Mucosa of descending colon (tissue), 3 donors: ENCODE measurements at places on chromosomes 6 and 20. TPM values are rescaled to one million over a fixed set of nuclear protein-coding genes. Genes with fewer than 3 reads are reported as not detected.

DNA sequence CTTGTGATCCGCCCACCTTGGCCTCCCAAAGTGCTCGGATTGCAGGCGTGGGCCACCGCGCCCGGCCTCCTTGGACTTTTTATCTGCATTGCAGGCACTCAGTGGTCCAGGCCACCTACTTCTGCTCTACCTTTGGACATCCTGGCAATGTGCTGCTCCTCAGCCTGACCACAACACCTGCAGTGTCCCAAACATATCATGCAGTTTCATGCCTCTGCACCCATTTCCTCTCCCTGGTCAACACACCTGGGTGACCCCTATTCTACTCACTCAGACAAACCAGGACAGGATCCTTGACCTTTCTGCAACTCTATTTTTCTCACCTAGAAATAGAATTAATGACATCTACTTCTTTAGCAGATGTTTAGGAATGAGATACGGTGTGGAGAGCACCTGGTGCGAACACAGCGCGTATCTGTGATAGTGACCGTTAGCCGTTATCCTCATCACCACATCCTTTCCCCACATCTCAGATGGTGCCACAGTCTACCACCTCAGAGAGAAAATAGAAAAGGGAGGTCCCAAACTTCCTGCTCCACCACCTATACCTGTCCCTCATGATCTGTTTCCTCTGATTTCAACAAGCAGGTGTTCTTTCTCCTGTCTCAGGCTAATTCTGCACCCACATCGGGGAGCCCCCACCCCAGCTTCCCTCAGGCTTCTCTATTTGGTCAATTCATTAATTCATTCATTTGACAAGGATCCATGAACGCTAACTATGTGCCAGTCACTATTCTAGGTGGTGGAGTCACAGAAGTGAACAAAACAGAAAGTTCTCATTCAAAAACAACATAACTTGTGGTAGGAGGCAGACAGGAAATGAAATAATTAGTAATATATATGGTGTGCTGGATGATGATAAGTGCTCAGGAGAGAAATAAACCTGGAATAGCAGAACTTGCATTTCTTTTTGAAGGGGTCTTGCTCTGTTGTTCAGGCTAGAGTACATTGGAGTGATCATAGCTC, 4.3 kb upstream of the BTN3A2 start:
- no peak for DNase-seq

GRCh38 chr20:35276408-35276807, 1.5 kb downstream of the MMP24OS start:
- DNase-seq = no peak

DNA sequence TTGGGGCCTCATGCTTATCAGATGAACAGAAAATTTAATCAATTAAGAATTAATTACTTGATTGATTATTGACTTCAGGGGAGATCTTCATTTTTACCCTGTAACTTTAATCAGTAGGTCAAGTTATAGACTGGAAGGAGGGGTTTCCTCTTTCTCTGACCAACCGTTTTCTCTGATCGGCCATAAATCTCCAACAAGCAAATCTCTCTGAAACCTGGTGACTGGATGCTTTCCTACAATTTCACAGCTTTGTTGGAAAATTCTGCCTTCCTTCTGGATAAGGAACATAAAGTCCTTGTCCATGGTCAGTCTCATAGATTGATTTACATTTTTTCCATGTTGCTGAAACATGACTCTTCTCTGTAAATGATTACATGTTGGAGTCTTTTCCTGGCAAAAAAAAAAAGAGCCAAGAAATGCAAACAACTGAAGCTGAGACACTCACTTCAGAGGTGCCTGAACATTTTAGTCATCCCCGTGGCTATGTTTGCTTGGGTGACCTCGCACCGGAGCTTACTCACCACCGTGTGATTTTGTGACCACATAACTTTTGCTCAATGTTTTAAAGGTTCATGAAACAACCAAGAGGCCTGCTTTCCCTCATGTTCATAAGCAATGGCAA, 31.0 kb downstream of the IRF4 start:
- DNase-seq = no peak

- no peak for DNase-seq
Observed at GRCh38 chr6:125804264-125804663, 13.5 kb downstream of the NCOA7 start.

DNA sequence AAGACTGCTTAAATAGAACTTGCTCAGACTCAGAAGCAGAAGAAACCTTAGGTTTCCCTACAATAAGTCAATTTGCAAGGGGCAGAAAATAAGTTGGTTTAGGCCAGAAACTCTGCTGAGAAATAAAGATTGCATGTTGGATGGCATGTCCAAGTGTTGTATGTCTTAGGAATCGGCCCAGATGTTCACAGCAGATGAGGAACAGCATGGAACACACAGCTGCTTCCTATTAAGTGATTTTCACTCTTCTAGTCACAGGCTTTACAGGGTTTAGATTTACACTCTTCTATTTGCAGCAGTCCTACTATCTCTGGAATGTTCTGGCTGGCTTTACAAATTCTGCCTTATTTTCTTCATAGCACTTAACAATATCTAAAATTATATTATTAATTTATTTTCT, 3.2 kb downstream of the ZKSCAN4 start:
- DNase-seq = no peak

- DNase-seq = no peak
Observed at GRCh38 chr6:44059359-44060346, 67.6 kb downstream of the MRPL14 start.

GRCh38 chr6:150452428-150453243, 83.8 kb downstream of the IYD start:
- no peak for DNase-seq

DNA sequence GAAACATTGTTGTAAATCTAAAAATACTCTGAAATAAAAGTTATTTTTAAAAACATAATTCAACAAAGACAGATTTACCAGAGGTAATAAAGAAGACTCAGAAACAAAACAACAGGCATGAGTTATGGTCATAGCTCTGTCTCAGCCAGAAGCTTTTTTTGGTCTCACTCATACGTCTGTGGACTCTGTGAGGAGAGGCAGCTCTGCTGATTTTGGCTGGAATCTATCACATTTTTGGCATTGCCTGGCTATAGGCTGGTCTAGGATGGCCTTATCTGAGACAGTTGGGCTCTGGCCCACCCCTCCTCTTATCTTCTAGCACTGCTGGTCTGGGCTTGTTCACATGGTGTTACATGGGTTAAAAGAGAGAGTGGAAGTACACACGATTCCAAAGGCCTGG, 514.0 kb upstream of the BTBD3 start:
- DNase-seq = no peak

- DNase-seq = no peak
Observed at GRCh38 chr20:37418591-37419109, 72.7 kb downstream of the SRC start.

GRCh38 chr6:63509652-63510352, 62.5 kb upstream of the LOC128125822 start:
- peak; percentile 74 for DNase-seq

- DNase-seq = no peak
Observed at GRCh38 chr6:154202339-154202738, 154.3 kb downstream of the IPCEF1 start.

DNA sequence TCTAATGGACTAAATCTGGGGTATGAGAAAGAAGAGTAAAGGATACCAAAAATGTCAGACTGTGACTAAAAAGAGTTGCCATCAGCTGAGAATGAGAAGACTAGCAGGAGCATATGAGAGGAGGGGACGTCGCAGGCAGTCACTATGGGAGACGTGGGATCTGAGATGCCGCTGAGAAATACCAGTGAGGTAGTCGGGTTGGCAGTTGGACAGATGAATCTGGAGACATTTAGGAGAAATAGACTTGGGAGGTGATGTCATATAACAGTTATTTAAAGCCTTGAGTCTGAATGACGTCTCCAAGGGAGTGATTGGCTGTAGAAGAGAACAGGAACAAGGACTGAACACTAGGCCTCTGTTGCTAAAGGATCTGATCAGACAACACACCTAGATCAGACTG, 51.5 kb upstream of the TRIM26 start:
- DNase-seq = no peak

- DNase-seq = no peak
Observed at GRCh38 chr6:8207869-8208191, 105.5 kb upstream of the EEF1E1 start.

DNA sequence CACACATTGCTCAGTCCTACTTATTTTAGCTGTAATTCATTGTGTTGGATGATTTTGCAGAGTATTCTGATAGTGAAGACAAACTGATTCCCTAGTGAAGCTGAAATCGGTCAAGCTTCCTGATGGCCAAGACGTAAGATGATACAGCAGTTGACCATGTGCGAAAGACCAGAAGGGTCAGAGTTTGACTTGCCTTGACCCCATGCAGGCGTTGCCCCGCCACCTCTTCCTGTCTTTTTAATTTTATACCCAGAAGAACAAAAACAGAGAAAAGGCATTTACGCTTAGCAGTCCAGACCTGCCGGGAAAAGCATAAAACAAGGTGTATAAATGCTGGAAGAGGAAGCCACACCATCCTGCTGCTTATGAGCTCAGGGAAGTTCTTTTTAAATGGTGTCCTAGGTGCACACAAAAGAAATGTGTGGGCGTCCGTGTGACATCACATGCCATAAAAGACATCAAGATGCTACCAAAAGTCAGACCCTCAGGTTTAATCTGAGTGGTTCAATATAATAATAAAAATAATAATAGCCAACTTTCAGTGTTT, 32.2 kb downstream of the TSHZ2 start:
- DNase-seq = no peak

DNA sequence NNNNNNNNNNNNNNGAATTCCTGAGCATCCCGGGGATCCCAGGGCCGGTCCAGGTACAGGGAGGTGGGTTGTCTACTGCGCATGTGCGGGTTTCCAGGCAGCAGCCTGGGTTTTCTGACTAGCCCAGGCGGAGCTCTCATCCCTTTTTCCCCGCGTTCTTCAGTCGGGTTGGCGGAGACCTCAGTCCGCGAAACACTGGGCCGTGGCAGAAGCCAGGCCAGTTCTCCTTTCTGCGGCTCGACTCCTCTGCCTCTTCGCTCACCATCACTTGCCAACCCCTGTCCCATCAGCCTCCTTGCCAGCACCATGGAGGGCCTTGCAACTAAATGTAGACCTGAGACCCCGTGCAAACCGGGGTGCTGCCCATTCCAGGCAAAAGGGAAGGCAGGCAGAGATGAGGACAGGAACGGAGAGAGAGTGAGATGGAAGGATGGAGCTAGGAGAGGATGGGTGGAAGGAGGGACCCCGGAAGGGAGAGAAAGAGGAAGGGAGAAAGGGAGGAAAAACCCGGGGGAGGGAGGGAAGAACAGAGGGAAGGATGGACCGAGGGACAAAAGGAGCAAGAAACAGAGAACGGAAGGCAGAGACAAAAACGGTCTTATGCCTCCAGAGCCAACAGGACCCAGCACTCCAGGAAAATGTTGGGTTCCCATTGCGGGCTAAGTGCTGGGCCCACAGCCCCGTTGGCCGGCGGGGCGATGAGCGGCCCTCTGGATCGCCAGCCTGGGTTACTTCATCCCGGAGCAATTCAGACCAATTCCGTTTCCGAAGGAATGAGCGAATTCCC, 445.4 kb upstream of the DEFB115 start:
- DNase-seq = peak; percentile 14

GRCh38 chr6:154899824-154900463, 95.2 kb upstream of the TIAM2 start:
- no peak for DNase-seq

GRCh38 chr20:49508435-49509199, 26.1 kb upstream of the KCNB1 start:
- DNase-seq = peak; percentile 6

DNA sequence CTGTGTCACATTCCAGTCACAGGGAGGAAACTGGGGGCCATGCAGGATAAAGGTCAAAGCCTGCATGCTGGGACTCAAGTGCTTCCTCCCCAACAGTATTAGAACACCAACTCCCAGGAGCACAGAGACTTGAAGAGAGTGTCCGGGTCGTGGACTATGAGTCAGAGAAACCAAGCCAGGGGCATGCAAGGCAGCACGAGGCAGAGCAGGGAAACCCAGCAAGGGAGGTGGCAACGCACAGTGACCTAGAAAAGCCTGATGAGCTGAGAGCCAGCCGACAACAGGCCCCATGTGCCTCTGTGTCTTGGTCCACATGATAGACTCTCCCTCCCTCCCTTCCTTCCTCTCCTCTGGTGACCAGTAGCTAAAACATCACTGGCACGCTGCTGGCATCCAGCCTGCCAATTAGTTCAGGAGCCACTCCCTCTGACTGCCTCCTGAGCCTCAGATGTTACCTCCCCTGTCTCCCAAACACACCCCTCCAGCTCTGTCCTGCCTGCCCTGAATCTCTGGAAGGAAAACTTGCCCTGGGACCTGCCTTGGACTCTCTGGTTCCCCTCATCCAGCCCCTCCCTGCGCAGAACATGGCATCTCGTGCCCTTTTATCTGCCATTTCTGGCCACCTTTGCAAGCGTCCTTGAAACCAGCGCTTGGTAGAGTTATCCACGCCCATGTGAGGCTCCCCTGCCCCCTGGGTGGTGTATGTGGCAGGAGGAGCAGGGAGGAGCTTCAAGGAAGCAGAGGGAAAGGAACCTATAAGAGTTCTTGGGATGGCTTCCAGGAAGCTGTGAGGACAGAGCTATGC, 16.2 kb upstream of the RNF39 start:
- DNase-seq = peak; percentile 81

GRCh38 chr6:38527371-38527770, 112.4 kb downstream of the BTBD9 start:
- DNase-seq = no peak

GRCh38 chr6:7979831-7980230, 69.2 kb upstream of the TXNDC5 start:
- no peak for DNase-seq

GRCh38 chr20:61963885-61964674, 101.6 kb downstream of the TAF4 start:
- no peak for DNase-seq

DNA sequence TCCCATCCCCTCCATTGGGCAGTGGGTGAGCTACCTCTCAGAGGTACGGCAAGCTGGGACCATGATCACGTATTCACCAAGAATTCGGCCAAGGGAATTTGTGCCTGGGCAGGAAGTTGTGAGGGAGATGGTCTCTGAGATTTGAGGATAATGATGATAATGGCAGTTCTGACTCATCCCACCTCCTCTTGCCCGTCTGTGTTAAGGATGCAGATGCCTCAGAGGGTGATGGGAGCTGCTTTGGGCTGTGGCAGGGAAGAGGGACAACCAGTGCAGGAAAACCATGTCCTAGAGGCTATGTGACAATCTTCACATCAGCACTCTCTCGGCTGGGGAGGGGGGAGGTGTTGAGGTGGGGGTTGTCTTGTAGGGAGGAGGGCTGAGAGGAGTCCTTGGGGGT, 4.3 kb downstream of the TGM6 start:
- no peak for DNase-seq

The C20orf144 gene
- not detected for total RNA-seq

The MAS1L gene
- total RNA-seq = 1.0 TPM

The SLC4A11 gene
- 1.2 TPM for total RNA-seq

The VSX1 gene
- not detected for total RNA-seq

The TTBK1 gene
- 0.93 TPM for total RNA-seq

The PTCRA gene
- total RNA-seq = not detected

The RSPO4 gene
- 0.10 TPM for total RNA-seq

The GLP1R gene
- not detected for total RNA-seq

The BEND6 gene
- total RNA-seq = 1.4 TPM

The ERVFRD-1 gene
- total RNA-seq = 0.19 TPM

The PAK5 gene
- 0.06 TPM for total RNA-seq
